Tibial nerve (tissue), 4 donors: ENCODE measurements at places on chromosomes 6 and 20. TPM values are rescaled to one million over a fixed set of nuclear protein-coding genes. Genes with fewer than 3 reads are reported as not detected.
A peak's percentile ranks its signal among the peaks of the same experiment; 100 is the strongest.

Gene LGSN
- total RNA-seq: not detected

DNA sequence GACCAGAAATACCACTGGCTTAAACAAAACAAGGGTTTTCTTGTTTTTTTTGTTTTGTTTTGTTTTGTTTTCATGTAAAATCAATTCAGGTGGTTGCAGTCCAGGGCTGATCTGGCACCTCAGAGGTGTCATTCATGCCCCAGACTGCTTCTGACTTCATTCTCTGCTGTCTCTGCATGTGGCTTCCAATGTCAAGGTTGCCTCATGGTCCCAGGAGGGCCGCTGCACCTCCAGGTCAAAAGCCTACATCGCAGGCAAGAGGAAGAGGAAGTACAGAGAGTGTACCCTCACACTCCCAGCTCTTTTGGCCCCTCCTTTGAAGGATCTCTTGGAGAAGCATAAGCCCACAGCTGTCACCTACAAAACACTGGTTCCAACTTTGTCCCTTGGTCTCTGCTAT is 1.4 kb upstream of the BTN3A1 start:
- H3K4me3 ChIP-seq: no peak overlapping the region
- H3K27me3 ChIP-seq: no peaks in the 10 kb centered on the region

DNA sequence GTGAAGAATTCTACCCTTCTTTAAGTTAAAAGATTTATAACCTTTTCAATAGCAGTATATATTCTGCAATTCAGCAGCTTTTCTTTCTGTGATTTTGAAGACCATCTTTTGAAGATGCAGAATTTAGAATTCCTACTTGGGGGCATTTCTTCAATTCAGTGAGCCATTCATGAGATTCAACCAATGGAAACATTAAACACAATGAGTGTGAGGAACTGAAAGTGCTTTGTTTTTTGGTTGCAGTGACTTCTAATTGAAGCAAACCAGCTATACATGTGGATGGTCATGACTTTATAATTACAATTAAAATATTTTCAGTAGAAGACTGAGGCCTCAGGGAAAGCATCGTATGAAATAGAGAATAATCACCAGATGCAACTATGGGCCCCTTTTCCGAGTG is 108.3 kb downstream of the CARMIL1 start:
- no peak overlapping the region for H3K4me3 ChIP-seq
- no peaks in the 10 kb centered on the region for H3K4me1 ChIP-seq
- no peaks in the 10 kb centered on the region for H3K27me3 ChIP-seq
- no peak for DNase-seq

Gene MACROD2
- 8.5 TPM for total RNA-seq

DNA sequence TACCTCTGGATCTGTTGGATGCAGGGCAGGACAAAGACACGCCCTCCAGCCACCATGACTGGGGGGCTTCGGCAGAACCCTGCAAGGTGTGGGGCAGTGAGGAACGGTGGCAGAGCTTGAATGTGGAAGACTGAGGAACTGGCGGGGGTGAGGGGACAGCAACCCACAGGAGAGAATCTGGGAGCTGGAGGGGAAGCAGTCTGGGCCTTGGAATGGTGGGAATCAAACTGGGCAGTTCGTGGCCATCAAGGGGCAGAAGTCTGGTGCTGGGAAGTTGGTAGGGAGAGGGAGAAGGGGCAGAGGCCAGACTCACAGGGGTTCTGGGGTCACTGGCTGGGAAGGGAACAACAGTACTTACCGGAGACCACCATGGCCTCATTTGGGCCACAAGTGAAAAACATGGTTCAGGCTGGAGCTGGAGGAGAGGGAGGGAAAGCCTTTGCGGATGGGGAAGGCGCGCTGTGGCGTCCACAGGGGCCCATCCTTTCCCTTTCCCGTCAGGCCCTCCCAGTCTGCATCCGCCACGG is 635 bp downstream of the FLOT1 start:
- no peaks in the 10 kb centered on the region for H3K27me3 ChIP-seq
- H3K4me3 ChIP-seq: peak overlapping the region; percentile 49
- peaks cover 30% of the 10 kb centered on the region for H3K4me1 ChIP-seq
- peaks cover 12% of the 10 kb centered on the region for H3K36me3 ChIP-seq

DNA sequence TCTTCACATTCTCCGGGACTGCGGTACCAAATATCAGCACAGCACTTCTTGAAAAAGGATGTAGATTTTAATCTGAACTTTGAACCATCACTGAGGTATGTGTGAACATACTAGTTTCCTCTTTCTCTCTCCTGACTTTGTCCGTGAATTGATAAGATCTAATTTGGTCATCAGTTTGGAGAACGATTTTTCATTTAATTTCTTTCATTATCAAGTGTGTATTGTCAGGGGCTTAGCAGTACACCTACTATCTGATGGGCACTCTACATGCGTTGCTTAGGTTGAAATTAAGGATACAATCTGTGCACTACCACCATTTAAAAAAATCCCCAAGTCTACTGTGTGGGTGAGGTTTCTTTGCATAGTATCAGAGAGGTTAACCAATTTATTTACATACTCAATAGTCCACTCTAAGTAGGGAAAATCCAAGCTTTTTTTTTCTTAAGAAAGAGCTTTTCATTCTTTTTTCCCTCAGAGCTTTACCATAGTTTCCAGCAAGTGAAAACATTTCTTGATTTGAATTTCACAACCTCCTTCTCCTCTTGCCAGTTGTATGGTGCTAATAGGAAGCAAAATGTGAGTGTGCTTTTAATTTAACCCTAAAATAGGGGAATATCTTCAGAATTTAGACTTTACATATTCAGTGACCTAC is 105.4 kb upstream of the ESR1 start:
- no peak for DNase-seq
- H3K4me1 ChIP-seq: no peaks in the 10 kb centered on the region
- H3K27ac ChIP-seq: no peak overlapping the region
- no peaks in the 10 kb centered on the region for H3K27me3 ChIP-seq
- H3K36me3 ChIP-seq: no peaks in the 10 kb centered on the region
- no peak overlapping the region for H3K4me3 ChIP-seq

DNA sequence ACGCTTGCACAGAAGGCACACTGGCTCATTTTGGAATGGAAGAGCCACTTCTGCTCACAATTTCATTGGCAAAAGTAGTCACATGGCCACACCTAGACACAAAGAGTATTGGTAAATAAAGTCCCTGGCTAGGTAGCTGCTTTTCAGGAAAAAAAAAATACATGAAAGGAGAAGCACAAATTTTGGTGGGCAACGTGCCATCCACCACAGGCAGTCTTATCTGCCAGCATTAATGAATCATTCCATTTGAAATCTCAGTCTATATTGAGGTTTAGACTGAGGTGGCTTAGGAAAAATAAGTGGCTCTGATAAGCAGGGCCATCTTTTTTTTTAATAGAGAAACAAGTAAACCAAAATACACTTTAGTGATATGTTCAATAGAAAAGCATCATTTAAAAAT is 44.3 kb downstream of the ADGRB3 start:
- H3K4me3 ChIP-seq: no peak overlapping the region
- no peak for DNase-seq
- no peaks in the 10 kb centered on the region for H3K36me3 ChIP-seq
- H3K4me1 ChIP-seq: no peaks in the 10 kb centered on the region
- H3K27ac ChIP-seq: no peak overlapping the region

DNA sequence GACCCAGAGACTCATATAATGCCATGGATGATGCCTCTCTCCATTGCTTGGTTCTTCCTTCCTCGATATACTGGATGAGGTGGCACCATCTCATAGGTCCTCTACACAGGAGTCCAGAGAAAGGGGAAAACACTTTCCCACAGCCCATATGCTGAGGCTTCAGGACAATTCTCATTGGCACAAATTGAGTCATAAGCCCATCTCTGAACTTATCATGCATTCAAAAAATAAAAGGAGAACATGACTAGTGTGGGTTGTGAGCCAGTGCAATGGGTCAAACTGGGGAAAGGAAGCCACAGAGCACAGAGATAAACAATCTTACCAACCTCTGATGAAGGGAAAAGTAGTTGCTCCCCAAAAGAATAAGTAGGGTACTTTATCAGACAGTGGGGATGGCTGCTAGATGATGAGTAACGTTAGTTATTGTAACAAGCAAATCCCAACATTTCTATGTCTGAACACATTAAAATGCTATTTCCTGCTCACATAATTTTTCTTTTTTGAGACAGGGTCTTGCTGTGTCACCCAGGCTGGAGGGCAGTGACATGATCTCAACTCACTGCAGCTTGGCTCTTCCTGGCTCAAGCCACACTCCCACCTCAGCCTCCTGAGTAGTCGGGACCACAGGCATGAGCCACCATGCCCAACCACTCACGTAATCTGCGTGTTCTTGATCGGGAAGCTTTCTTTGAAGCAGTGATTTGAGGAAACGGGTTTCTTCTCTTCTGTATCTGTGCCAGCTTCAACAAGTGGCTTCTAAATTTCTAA is 27.0 kb downstream of the SOD2 start:
- no peak overlapping the region for H3K27ac ChIP-seq
- H3K4me3 ChIP-seq: no peak overlapping the region
- H3K27me3 ChIP-seq: no peaks in the 10 kb centered on the region
- no peaks in the 10 kb centered on the region for H3K36me3 ChIP-seq
- DNase-seq: no peak

GRCh38 chr20:62045529-62046285 is 20.0 kb downstream of the TAF4 start:
- no peak for DNase-seq
- no peak overlapping the region for H3K4me3 ChIP-seq
- peaks cover 30% of the 10 kb centered on the region for H3K4me1 ChIP-seq
- no peaks in the 10 kb centered on the region for H3K27me3 ChIP-seq
- H3K36me3 ChIP-seq: no peaks in the 10 kb centered on the region

- H3K27ac ChIP-seq: no peak overlapping the region
- H3K27me3 ChIP-seq: no peaks in the 10 kb centered on the region
- no peak for DNase-seq
- no peak overlapping the region for H3K4me3 ChIP-seq
Observed at GRCh38 chr6:83867527-83868161, 8.2 kb downstream of the CYB5R4 start.

- no peak for DNase-seq
- no peaks in the 10 kb centered on the region for H3K4me1 ChIP-seq
- H3K4me3 ChIP-seq: no peak overlapping the region
Observed at GRCh38 chr6:106460481-106460880, 100.0 kb downstream of the CRYBG1 start.

- H3K27ac ChIP-seq: no peak overlapping the region
- no peak overlapping the region for H3K4me3 ChIP-seq
- H3K27me3 ChIP-seq: no peaks in the 10 kb centered on the region
- H3K36me3 ChIP-seq: no peaks in the 10 kb centered on the region
Observed at GRCh38 chr6:121143476-121143875, 190.8 kb downstream of the TBC1D32 start.

Gene HS3ST5
- total RNA-seq: 2.8 TPM

DNA sequence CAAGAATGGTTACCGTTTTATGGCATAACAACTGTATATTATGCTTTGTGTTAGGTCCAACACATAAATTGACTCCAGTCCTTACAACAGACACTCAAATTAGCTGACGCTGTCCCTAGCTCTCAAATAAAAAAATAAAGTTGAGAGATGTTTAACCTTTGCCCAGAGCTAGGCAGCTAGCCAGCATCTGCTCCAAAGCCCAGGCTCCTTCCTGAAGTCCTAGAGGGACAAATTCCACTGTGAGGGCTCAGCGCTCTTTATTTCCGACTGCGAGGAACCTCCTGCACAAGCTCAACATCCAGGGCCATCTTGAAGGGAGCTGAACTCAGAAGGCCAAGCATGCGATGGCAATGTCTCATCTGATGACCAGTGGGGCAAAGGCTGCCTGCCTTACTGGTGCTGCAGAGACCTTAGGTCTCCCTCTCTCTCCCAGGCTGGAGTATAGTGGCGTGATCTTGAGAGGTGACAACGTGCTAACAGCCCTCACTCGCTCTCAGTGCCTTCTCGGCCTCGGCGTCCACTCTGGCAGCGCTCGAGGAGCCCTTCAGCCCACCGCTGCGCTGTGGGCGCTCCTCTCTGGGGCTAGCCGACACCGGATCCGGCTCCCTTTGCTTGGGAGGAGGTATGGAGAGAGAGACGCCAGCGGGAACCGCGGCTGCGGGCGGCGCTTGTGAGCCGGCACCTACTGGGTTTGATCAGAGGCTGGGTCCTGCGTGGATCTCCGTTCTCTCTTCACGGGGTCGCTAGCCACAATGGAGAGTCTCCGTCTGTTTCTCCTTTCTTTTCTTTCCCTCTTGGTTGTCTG is 24.7 kb upstream of the GFOD1 start:
- H3K36me3 ChIP-seq: no peaks in the 10 kb centered on the region
- no peaks in the 10 kb centered on the region for H3K27me3 ChIP-seq
- H3K4me1 ChIP-seq: no peaks in the 10 kb centered on the region
- no peak overlapping the region for H3K4me3 ChIP-seq
- DNase-seq: no peak

- no peaks in the 10 kb centered on the region for H3K36me3 ChIP-seq
- H3K4me3 ChIP-seq: no peak overlapping the region
- no peak for DNase-seq
- H3K27me3 ChIP-seq: no peaks in the 10 kb centered on the region
Observed at GRCh38 chr6:7058250-7058923, 49.4 kb upstream of the RREB1 start.
